Mucosa of descending colon (tissue), 3 donors: ENCODE measurements at places on chromosomes 12 and 14. TPM values are rescaled to one million over a fixed set of nuclear protein-coding genes. Genes with fewer than 3 reads are reported as not detected.

DNA sequence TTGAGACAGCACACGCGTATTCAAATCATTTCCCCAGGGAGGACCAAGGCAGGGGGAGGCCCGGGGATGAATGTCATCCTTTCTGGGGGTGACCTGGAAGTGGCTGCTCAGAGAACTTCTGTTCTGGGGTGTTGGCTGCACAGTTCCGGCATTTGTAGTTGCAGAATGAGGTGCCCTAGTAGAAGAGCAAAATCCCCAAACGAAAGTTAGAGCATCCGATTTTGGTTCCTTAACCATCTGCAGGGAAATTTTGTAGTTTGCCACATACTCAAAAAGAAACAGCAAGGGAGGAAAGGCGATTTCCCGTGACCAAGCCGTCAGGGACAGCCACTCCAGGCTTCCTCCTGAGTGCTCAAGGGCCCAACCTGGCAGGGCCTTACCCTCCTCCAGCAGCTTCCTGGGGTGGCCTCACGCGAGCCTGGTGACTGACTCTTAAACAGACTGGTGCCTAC lies 13.0 kb upstream of the TRAF3 start:
- DNase-seq = no peak

DNA sequence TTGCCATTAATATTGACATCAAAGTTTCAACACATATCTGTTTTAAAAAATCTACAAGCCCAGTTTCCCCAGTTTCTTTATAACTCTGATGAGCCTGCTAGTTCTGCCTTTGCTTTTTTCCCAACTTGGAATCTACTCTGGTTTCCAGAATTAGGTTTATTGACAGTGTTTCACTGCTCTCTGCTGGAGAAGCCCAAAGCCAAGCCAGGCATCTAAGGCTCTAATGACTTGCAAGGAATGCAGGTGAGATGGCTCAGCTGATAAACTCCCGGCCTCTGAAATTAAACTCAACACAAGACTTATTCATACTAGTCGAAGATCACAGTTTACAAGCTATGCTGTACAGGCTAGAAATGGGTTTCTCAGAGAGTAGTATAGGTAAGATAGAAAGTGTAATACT lies 54.3 kb downstream of the HMGA2 start:
- no peak for DNase-seq

- DNase-seq = no peak
These were observed 22.9 kb downstream of the SOCS2 start for GRCh38 chr12:93595351-93595750.

GLIPR1L2 gene
- total RNA-seq = 0.52 TPM

VCPKMT gene
- 5.9 TPM for total RNA-seq

- no peak for DNase-seq
These were observed 128.2 kb downstream of the TMEM30B start for GRCh38 chr14:61152851-61153364.

GPR84 gene
- total RNA-seq = 1.7 TPM

KRT83 gene
- total RNA-seq = not detected

KTN1 gene
- 299 TPM for total RNA-seq

PLEK2 gene
- 30.8 TPM for total RNA-seq

ZNF891 gene
- 1.4 TPM for total RNA-seq

GRCh38 chr14:93821051-93821450 lies 32.8 kb upstream of the PRIMA1 start:
- DNase-seq = no peak

DNA sequence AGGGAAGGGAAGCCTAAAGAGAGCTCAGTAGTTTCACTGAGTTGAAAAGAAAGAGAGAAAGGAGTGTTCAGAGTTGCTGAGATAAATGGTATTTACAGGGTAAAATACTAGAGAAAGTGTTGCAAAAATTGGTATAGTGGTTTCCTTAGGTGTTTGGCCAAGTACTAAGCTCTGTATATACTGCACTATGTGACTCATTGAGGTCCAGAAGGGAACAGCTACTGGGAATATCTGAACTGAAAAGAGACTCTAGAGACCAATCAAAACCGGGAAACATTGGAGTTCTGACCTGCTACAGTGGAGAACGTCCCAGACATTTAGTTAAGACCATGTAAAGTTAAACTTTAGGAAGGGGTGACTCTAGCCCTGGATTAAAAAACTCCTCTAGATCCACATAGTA lies 42.7 kb upstream of the ALX1 start:
- no peak for DNase-seq

DNA sequence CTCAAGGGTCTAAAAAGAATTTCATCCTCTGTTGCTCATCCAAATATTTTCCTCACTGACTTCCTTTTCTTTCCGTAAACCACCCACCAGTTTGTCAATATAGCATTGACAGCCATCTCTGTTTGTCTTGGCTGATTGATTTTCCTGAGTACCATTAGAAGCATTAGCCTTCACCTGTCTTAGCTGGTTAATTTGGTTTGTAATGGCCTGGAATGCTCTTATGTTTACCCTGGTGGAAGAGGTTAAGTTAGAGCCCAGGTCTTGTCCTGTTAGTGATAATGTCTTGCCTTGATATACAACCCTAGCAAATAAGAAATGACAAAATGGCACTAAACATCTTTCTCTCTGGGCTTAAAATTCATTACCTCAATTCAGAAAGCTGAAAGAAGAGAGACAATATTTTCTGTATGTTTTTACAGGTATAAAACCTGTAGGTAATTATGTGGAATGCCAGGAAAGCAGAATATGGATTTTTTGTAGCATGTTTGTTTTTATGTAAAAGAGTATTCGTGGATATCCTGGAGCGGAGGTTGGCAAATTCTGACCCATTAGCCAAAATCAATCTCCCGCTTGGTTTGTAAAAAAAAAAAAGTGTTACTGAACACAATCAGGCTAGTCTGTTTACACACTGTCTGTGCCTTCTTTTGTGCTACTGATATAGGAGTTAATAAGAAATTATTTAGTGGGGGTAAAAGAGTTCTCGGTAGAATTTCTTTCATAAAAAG lies 224.4 kb upstream of the DAAM1 start:
- no peak for DNase-seq

GRCh38 chr12:44154128-44154527 lies 318.2 kb downstream of the TMEM117 start:
- no peak for DNase-seq

GRCh38 chr12:108313606-108314351 lies 25.3 kb downstream of the CMKLR1 start:
- no peak for DNase-seq

- DNase-seq = no peak
These were observed 342.0 kb downstream of the NPAS3 start for GRCh38 chr14:33280646-33281045.

GRCh38 chr12:93827669-93828068 lies 150.5 kb downstream of the CRADD start:
- DNase-seq = no peak

- DNase-seq = no peak
These were observed 154.2 kb downstream of the APAF1 start for GRCh38 chr12:98799146-98799810.

DNA sequence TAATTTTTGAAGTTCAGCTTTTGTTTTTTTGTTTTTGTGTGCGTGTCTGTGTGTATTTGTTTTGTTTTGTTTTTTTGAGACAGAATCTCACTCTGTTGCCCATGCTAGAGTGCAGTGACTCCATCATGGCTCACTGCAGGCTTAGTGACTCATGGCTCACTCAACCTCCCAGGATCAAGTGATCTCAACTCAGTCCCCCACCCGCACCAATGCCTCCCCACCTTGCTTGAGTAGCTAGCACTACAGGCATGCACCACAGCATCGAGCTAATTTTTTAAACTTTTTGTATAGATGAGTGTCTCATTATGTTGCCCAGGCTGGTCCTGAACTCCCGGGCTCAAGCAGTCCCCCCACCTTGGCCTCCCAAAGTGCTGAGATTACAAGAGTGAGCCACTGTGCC lies 981.4 kb downstream of the BCL11B start:
- no peak for DNase-seq

GRCh38 chr14:53432378-53432802 lies 279.3 kb upstream of the DDHD1 start:
- no peak for DNase-seq

DNA sequence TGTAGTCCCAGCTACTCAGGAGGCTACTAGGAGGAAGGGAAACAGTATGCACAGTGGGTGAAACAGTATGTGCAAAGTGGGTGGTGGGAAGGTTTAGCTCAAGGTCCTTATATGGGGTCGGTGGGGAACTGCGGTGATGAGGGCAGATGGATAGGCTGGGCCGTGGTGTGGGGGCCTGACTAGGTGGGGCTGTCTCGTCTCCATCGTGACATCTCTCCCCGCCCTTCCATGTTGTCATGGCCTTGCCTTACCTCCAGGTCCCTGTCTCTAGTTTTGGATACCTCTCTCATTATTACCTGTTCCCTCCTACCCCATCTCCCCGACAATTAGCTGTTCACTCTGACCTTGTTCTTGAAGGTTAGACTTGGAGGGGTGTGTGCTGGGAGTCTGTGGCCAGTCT lies 4.4 kb upstream of the NR4A1 start:
- no peak for DNase-seq

COCH gene
- 1.4 TPM for total RNA-seq
